ENCODE measurements at places on chromosomes 16 and 17.

GRCh38 chr16:75482434-75483205, 12.6 kb downstream of the CHST6 start:
- DNase-seq, result no peak

GRCh38 chr16:23064639-23065038, 84.6 kb downstream of the USP31 start:
- DNase-seq, result no peak

- DNase-seq, result peak; percentile 26
Observed at GRCh38 chr17:56594320-56595107, 1.0 kb downstream of the NOG start.

GRCh38 chr17:72974605-72975232, 117.8 kb downstream of the SLC39A11 start:
- no peak for DNase-seq

DNA sequence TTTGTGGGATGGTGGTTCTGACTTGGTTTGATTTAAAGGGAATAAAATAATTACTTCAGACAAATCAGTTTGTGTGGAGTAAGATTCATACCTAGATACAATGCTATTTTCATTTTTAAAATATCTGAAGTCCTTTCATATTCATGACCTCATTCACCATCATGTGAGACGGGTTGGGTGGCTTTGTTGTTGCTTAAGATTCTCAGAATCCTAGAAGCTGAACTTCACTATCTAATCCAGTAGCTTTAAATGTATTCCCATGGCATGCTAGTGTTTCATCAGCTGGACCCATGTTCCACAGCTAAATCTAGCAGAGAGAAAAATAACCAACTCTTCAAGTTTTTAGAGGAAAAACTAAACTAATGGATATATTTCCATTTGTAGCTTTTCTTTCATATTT, 2.7 kb upstream of the AMFR start:
- no peak for DNase-seq

GRCh38 chr17:50634224-50634914, at the start of gene ABCC3:
TSS of gene ABCC3 (plus strand) at chr17:50634881. CDS start at chr17:50634937, 56 bp downstream.
- DNase-seq, result no peak

GRCh38 chr16:29824589-29825144, 4.4 kb downstream of the MVP start:
- no peak for DNase-seq

GRCh38 chr16:87961623-87962022, 10.4 kb downstream of the BANP start:
- DNase-seq, result no peak

- DNase-seq, result no peak
Observed at GRCh38 chr17:10396524-10397163, 23.8 kb upstream of the MYH13 start.

- DNase-seq, result no peak
Observed at GRCh38 chr17:19391432-19391831, 4.4 kb upstream of the MFAP4 start.

DNA sequence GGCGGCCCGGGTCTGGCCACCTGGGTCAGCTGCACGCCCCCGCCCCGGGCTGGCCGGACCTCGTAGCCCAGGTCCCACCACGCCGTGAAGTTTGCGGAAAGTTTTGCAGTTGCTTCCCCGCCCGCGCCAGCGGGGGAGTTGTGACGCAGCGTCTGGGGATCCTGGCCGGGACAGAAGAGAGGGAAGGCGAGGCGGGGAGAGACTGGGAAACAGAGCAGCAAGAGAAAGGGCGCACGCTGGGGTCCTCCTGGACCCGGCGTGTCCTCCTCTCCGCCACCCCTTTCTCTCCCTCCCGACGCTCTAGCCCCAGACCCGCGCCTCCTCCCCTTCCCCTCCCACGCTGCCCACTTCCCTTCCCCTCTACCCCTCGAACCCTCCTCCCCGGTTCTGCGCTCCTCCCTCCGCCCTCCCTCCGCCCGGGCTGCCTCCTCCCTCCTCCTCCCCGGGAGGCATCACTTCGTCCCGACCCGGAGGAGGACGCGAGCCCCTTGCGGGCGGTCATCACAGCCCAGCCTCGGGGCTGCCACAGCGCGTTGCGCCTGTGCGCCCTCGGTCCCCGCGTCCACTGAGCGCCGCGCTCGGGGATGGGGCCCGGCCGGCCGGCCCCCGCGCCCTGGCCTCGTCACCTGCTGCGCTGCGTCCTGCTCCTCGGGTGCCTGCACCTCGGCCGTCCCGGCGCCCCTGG, at the start of gene MRC2:
MRC2 (plus strand) TSS at position 452 of the 685 bp plus-strand sequence; CDS start at position 585, 133 bp downstream.
- DNase-seq, result no peak

GRCh38 chr17:1515640-1516387, 598 bp downstream of the INPP5K start:
- peak; percentile 33 for DNase-seq

DNA sequence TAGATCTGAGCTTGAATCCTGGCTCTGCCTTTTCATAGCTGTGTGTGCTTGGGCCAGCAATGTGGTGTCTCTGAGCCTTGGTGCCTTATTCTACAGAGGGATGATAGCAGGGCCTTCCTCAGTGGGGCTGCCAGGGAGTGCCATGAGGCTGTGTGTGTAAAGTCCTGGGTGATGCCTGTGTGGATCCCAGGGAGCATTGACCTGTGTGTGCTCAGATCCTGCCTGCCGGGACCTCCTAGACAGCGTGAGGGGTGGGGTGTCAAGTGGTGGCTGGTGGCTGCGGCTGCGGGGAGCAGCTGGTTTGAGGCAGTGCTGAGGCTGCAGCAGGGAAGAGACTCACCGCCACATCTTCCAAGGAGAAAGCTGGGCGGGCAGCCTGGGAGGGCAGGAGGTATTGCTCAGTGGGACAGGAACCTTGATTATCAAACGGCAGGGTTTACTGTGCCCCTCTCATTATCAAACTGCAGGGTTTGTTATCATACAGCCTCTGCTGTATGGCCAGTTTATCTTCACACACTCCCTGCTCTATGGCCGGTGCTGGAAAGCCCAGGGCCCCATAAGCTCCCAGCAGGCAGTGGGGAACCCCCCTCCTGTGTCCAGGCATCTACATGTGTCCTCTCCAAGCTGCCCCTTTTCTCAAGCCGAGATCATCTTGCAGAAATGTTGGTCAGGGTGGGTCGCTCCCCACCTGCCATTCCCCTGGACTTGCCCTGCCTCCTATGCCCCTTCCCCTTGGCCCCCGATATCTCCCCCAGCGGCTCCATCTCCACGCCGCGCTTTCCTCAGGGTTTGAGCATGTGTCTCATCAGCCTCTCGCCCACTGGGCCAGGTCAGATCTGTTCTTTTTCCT, 3.1 kb upstream of the ADCY7 start:
- no peak for DNase-seq

DNA sequence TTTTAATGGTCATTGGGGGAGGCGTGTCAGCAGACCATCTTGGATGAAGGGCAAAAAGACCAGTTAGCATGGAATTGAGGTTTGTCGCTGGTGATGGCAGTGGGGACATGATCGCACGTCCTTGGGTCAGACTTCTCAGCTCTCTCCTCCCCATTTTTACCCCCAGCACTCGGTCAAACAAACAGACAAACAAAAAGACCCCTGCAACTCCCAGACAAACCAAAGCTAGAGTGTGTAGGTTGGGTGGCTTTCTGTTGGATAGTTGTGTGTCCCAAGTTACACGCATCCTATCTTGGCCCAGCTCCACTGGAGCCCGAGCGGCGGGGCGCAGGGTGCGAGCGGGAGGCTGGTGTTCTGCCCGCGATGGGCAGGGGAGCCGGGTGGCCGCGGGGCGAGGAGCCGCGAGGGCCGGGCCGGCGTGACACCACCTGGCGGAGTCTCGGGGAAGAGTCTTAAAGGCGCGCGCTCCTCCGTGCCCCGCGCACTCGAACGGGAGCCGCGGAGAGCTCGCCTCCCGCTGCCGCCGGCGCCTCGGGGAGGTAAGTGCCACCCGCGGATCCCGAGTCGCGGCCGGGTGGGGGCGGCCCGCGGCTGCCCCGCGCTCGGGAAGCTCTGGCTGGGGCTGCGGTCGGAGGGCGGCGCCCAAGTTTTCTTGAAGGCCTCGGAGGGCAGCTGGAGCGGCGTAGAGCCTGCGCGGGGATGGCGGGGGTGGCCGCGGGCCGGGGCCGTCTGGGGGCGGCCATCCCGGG, 18.5 kb upstream of the NTN1 start:
- no peak for DNase-seq

DNA sequence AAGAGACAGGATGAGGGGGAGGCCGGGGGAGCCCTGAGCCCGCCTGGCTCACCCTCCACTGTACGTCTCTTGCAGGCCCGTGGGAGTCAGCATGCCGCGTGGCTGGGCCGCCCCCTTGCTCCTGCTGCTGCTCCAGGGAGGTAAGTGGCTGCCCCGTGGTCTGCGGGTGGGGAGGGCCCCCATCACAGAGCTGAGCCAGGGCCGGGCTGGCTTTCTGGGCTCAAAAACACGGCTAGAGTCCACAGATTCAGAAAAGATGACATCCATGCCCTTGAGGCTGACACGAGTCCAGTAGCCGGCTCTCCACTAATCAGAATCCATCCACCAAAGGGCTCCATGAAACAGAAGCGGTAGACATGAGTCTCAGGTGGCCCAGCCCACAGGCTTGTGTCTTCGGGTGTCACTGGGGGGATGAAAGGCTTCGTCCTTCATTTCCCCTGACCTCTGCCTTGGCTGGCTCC, 28.0 kb downstream of the IL21R start:
- DNase-seq, result peak; percentile 5
